ENCODE measurements at places on chromosomes 7 and 10.

DNA sequence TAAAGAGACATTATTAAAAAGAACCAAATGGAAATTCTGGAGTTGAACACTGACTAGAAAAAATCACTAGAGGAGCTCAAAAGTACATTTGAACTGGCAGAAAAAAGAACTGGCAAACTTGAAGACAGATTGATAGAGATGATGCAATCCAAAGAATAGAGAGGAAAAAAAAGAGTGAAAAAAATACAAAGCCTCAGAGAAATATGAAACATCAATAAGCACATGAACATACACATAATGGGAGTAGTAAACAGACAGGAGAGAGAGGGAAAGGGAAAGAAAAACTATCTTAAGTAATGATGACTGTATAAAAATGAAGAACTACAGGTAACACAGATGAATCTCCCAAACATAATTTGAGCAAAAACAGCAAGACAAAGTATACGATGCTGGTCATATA lies 61.1 kb downstream of the CNOT4 start:
- no peak for DNase-seq

DNA sequence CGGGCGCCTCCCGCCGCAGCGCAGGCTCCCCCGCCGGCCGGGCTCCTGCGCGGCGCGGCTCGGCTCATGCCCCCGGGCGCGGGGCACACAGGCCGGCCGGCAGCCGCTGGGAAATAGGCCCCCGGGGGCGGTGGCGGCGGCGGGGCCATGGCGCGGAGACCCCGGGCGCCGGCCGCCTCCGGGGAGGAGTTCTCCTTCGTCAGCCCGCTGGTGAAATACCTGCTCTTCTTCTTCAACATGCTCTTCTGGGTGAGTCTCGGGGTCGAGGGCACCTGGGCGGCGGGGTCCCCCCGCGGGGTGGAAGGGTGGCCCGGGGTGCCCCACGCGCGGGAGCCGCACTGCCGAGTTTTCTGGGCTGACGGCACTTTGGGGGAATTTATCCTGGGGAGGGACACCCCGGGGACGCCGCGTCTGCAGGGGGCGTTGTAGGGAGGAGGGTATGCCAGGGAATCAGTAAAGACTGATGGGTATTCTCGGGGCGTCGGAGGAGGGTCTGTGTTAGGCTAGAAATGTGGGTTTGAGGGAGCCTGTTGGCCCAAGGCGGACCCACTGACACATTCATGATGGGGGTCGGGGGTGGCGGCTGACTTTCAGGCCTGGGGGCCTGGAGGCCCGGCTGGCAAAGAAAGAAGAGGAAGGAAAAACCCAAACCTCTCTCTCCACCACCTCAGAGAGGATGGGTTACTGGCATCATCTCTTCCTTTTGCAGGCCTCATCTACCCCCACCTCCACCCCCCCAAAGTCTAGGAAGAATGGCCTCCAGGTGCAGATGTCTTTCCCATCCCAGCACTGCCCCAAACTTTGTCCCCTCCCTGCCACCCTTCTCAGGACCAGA lies 544 bp downstream of the TSPAN33 start:
- DNase-seq = peak; percentile 42

DNA sequence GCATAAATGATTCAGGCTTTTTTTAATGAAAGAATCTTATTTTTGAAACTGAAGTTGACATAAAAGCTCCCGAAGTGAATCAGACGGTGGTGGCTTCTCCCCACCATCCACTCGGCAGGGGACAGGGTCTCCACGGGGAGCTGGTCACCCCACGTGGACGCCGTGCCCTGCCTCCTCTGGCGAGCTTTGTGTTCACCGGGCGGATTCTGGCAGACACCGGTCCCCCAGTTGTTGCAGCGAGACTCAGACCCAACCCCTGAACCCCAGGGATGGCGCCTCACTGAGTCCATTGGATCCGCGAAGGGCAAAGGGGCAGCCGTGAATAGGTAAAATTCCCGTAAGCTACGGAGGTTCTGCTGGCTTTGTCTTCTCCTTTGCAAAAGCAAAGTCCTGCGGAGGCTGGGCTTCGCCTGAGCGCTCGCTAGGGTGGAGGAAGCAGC lies 38.4 kb downstream of the PTPRN2 start:
- no peak for DNase-seq

DNA sequence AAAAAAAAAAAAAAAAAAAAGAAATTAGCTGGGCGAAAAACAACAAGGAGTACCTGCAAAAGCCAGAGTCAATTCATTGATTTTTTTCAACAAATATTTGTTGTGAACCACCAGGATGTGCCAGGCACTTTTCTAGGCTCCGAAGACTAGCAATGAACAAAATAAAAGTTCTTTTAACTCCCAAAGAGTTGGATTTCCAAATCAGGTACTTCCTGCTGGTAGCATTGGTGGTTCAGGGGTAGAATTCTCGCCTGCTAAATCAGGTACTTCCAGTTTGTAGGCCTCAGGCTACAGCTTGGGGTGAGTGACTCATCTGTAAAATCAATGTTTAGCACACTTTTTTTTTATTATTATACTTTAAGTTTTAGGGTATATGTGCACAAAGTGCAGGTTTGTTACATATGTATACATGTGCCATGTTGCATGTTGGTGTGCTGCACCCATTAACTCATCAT lies 10.9 kb downstream of the PPA1 start:
- DNase-seq = no peak

DNA sequence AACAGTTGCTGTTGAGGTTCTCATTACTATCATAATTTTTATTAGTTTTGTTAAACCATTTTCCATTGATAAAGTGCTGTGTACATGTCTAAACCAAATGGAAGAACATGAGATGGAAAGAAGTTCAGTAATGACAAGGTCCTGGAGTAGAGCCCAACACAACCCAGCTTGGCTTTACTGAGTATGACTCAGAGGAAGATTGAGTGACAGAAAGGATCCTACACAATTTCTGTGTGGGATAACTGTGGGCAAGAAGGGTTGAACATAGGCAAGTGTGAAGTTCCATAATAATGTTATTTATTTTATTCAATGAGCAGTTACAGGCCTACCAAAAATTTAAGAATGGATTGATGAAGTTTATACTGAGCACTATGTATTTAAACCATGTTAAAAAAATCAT lies 15.9 kb downstream of the PRKG1 start:
- no peak for DNase-seq

- no peak for DNase-seq
These were observed 184.7 kb downstream of the DOCK4 start for GRCh38 chr7:112021379-112022044.

DNA sequence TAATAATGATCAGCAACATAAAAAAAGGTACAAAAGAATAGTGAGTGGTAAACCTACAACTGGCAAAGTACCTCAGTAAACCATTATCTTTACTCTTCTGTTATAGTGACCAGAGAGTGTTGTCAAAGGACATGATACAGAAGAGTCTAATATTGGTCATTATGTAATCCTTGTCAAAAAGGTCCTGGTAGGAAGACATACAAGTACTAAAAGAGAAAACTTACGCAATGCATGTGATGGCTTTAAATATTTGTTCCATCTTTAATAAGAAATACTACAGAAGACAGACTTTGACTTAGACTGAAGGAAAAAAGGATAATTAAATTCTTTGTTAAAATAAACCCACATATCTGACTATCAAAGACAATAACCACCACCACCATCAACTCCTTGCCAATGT lies 6.5 kb downstream of the DOCK4 start:
- no peak for DNase-seq

All from activated naive CD8-positive, alpha-beta T cell treated with anti-CD3 and anti-CD28 coated beads, Interleukin-2, amount 50 U/mL, for 24 hours (primary cell).